ENCODE measurements at places on chromosomes 16 and 17. TPM values are rescaled to one million over a fixed set of nuclear protein-coding genes. Genes with fewer than 3 reads are reported as not detected.

Gene DOC2B
- total RNA-seq = not detected

Gene PLCG2
- 0.17 TPM for total RNA-seq

Gene KIF19
- not detected for total RNA-seq

Gene PRSS36
- under 0.01 TPM for total RNA-seq

Gene PPP1R27
- not detected for total RNA-seq

Gene ZNF213
- total RNA-seq = 4.2 TPM

Gene TBC1D3
- total RNA-seq = not detected

Gene ZNF469
- total RNA-seq = 2.8 TPM

Gene SYT17
- total RNA-seq = 0.84 TPM

Gene KLHL10
- total RNA-seq = 0.17 TPM

Gene SALL1
- total RNA-seq = 0.17 TPM

Gene MPP2
- total RNA-seq = 1.6 TPM

Gene CCL16
- not detected for total RNA-seq

Gene ZNF423
- 0.34 TPM for total RNA-seq

Gene FADS6
- not detected for total RNA-seq

Gene CCDC200
- not detected for total RNA-seq

Gene CDK10
- total RNA-seq = 65.1 TPM

Gene MT1X
- total RNA-seq = 30.9 TPM

Gene FBXO39
- total RNA-seq = 0.34 TPM

Gene KRT17
- total RNA-seq = 3.7 TPM

Gene CRISPLD2
- 75.3 TPM for total RNA-seq

All from bronchus fibroblast of lung (primary cell).